Activated CD4-positive, alpha-beta T cell treated with anti-CD3 and anti-CD28 coated beads, Interleukin-2, amount 10 ng/mL, durations not matched to agents 24 days and 14 days (primary cell): ENCODE measurements at places on chromosomes 3 and 15. TPM values are rescaled to one million over a fixed set of nuclear protein-coding genes. Genes with fewer than 3 reads are reported as not detected.

Gene ZPLD1
- not detected in 2 replicates for total RNA-seq

- peak; percentile 91 for DNase-seq
These were observed 163.2 kb downstream of the B3GALNT1 start for GRCh38 chr3:160941885-160942494.

DNA sequence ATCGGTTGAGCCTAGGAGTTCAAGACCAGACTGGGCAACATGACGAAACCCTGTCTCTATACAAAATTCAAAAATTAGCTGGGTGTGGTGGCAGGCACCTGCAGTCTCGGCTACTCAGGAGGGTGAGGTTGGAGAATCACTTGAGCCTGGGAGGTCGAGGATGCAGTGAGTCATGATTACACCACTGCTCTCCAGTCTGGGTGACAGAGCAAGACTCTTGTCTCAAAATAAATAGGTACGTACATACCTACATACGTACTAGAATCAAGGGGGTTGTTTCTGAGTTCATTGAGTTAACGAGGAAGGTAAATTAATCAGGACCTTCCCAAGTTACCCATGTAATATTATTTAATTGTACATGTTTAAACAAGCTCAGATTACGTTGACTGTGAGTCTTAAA, 97.5 kb downstream of the CHL1 start:
- DNase-seq: no peak

DNA sequence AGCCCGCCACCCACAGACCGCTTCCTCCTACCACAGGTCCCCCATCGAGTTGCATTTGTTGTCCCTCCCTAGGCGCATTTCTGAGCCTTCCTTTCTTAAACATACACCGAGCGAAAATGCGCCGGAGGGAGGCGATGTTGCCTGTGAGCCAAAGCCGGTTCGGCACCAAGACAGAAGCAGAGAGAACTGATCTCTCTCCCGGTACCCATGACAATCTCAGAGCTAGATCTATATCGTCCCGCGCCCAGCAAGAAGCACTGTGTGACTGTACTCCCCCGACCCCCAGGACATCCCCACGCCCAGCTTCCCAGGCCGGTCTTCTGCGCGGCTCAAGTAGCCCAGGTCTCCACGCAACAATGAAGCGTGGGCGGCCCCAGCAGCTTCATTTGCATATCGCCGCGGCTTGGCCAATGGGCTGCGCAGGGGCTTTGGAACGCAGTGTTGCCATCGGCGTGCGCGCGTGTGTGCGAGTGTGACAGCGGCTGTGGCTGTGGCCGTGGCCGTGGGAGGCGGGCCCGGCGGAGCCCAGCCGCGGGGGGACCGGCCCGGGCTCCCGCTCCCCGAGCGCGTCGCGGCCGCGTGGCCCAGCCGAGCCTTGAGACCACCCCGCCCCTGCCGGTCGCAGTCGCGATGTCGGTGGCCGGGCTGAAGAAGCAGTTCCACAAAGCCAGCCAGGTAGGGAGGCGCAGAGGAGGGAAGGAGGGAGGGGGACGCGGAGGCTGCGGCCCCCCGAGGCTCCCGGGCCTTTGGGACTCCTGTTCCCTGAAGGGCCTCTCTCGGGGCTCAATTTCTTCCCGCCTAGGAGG, at the start of gene SH3GL3:
SH3GL3 (plus strand) TSS at position 438 of the 806 bp plus-strand sequence; CDS start at position 631, 193 bp downstream.
- DNase-seq: peak; percentile 89

Gene INO80
- 33.1 and 37.2 TPM in 2 replicates for total RNA-seq

DNA sequence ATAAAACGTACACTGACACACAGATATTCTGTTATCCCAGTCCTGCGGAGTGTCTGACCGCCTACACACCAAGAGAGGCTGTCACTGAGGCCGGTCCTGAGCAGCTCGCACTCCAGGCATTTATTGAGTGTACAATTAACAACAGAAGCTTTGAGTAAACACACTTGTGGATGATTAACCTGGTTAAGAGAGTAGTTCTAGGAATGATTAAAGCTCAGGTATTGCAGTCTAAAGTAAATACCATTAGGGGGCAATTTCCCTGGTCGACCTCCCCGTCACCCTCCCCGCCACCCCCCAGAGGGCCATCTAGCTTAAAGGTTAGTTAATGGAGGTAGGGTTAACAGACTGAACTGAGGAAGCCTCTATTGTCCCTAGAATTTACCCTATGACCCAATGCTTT, 1278.5 kb downstream of the NSUN3 start:
- no peak for DNase-seq

- DNase-seq: no peak
These were observed 402.6 kb downstream of the NLGN1 start for GRCh38 chr3:173800154-173800553.

GRCh38 chr15:96790004-96790403, 459.5 kb downstream of the NR2F2 start:
- no peak for DNase-seq

Gene ARL14
- not detected in 2 replicates for total RNA-seq

GRCh38 chr3:48656841-48657281, 5.8 kb downstream of the CELSR3 start:
- DNase-seq: peak; percentile 77

- no peak for DNase-seq
These were observed 3.6 kb downstream of the CYB561D2 start for GRCh38 chr3:50354186-50354764.

GRCh38 chr15:81781395-81781794, 264.4 kb downstream of the MEX3B start:
- DNase-seq: no peak

DNA sequence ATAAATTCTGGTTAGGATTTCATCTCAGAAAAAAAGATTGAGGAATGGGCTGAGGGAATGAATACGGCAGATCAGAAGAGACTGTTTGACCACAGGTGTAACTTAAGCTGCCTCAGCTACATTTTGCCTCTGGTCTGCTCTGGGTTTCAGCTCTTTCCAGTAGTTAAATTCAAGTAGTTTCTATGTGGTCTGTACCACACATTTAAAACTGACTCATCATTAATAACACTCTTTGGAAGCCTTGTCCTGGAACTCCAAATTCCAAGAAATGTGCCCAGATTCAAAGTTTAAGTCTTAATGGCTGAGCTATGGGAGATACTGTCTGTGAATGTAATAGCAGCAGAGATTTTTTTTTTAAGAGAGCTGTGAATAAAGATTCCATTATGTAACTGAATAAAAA, 133.1 kb upstream of the IGSF10 start:
- no peak for DNase-seq

- DNase-seq: no peak
These were observed 9.8 kb downstream of the KCNMB2 start for GRCh38 chr3:178546079-178546478.

DNA sequence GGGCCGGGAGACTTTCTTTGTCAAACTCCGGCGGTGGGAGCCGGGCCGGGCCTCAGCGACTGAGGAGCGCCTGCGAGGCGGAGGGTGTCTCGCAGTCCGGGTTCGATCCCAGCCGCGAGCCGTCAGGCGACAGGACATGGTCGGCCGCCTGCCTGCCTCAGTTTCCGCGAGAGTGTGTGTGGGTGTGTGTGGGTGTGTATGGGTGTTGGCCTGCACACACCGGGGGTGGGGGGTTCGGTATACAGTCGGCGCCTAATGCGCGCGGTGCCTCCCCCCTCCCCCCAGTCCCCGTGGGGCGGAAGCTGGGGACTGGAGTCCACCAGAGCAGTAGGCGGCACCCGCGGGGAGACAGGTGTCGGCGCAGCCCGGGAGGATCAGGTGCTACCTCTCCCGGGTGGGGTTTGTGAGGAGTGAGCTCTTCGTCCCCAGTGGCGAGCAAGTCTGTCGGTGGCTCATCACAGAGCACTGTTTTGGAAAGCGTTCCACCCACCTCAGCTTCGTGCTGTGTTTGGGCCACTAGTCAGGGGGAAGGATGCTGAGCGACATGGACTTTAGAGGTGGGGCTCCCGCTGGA, 246.3 kb downstream of the GOLGA6L6 start:
- DNase-seq: peak; percentile 56

Gene TPRG1
- total RNA-seq: 25.9 and 29.7 TPM in 2 replicates

Gene CLRN1
- not detected in 2 replicates for total RNA-seq

- DNase-seq: peak; percentile 61
These were observed 29.9 kb upstream of the RGMA start for GRCh38 chr15:93118904-93119303.

- no peak for DNase-seq
These were observed 39.1 kb downstream of the SLC9A9 start for GRCh38 chr3:143809121-143809621.

GRCh38 chr3:15631426-15632211, 30.1 kb downstream of the BTD start:
- DNase-seq: no peak

Gene CLDN18
- total RNA-seq: not detected in 2 replicates
